ENCODE measurements at places on chromosomes 5 and 9.

DNA sequence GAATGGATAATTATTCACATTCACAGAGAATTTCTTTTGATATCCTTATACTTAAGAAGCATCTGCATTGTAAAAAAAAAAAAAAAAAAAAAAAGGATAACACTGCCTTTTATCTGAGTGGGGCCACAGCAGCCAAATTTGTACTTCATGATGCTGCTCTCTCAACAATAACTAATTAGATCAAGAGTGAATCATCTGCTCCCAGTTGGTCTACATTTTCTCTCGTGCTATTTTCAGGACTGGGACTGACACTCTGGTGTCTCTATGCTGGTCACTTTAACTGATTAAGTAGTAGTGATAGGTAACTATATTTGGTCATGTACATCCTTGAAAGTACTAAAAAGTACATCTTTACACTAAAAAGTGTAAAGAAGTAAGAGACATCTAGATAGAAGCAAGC, 90.1 kb downstream of the RFX3 start:
- DNase-seq = no peak

DNA sequence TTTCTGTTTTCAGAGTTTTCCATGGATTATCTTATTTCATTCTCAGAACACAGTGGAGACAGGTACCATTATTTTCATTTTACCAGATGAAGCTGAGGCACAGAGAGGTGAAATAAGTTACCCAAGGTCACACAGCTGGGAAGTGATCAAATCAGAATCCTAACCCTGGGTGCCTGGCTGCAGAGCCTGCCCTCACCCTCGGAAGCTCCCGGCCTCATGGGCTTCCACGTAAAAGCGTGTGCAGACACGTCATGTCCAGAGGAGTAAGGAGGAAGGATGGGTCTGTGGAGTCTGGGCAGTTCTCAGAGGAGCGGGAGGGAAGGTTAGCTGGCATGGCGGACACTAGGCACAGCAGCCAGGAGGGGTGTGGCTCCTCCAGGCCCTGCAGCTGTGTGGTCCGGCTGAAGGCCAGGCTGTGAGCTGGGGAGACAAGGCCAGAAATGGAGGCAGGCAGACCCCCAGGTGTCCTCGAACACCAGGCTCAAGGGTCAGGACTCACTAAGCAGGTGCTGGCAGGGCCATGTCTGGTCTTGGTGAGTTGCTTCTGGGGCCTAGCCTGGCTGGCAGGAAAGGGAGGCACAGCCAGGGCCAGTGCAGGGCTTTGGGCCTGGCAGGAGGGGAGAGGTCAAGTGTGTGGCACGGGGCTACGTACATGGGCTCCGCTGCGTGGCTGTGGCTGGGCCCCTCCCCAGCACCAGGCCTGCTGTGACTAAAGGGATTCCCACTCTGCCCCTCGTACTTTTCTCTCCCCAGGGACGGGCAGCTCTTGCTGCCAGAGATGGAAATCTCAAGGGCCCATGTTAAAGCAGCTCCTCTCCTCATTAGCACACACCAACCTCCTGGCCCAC, 5.6 kb downstream of the TBC1D9B start:
- no peak for DNase-seq

DNA sequence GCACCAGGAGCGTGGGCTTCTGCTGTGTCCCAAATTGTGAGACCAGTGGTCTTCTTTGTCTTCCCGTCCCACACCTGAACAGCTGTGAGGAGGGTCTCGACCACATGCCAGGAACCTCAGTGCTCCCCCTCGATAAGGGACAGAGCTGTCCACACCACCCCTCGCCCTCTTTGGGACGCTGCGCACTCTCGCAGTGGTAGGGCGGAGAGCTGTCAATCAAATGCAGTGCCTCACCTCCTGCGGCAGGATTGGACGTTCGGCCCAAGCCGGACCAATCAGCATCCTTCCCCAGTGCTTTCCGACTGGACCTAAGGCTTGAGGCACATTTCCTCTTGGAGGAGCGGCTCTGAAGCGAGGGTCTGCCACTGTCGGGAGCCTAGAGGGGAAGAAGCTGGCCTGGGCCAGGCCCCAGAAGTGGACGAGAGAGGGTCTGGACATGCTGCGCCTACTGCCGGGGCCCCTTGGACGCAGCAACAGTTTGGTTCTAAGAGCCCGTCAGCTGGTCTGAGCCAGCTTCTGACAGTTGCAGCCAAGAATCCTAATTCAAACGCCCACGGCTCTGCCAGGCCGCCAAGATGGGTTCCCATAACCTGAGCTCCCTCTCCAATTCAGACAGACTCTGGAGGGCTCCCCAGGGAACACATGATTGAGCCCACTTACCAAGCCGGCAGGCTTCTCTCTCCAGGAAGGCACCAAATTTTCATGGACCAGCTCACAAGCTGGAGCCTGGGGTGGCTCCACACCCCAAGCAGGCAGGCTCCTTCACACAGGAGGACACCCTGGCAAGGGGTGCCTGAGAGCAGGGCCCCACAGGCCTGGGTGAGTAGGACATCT, 28.1 kb upstream of the ADAMTS2 start:
- no peak for DNase-seq

- DNase-seq = no peak
Observed at GRCh38 chr5:140181002-140181483, 6.1 kb downstream of the CYSTM1 start.

GRCh38 chr9:84691634-84692033, 22.1 kb downstream of the NTRK2 start:
- no peak for DNase-seq
